ENCODE measurements at places on chromosomes 3 and 15.

- no peak for DNase-seq
These were observed 138.7 kb downstream of the FOXP1 start for GRCh38 chr3:71444861-71445259.

- no peak for DNase-seq
These were observed 131.2 kb downstream of the CTNNB1 start for GRCh38 chr3:41330465-41330864.

GRCh38 chr3:28972921-28973320, 307.9 kb upstream of the RBMS3 start:
- DNase-seq = no peak

GRCh38 chr3:196471551-196471950, 32.0 kb downstream of the RNF168 start:
- no peak for DNase-seq

GRCh38 chr3:4394048-4394447, 73.0 kb downstream of the SUMF1 start:
- DNase-seq = no peak

GRCh38 chr3:8282541-8283165, 219.0 kb upstream of the LMCD1 start:
- DNase-seq = no peak

DNA sequence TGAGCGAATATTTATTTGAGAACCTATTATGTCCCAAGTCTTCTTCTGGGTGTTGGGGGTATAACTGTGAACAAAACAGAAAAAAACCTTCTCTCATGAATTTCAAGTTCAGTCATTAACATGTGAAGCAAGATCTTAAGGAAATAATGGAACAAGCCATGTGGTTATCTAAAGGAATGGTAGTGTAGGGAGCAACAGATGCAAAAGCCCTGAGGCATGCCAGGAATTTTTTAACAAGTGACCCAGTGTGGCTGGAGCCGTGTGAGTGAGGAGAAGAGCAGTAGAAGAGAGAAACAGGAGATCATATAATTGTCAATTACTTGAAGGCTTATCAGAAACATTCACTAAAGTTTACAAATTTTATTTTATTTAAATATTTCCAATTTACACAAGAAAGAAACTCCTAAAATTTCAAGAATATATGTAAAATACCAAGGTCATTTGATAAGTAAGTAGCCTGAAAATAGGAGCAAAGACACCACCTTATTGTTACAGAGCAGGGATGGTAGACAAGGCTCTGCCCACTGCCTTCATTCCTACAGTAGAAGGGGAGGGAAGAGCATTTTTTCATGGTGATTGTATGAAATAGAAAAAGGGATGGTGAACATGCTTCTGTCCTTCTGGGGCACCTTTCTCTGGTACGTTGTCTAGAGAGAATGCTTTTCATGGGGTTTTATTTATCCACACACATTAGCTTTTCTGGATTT, 345.1 kb downstream of the PLOD2 start:
- DNase-seq = no peak

DNA sequence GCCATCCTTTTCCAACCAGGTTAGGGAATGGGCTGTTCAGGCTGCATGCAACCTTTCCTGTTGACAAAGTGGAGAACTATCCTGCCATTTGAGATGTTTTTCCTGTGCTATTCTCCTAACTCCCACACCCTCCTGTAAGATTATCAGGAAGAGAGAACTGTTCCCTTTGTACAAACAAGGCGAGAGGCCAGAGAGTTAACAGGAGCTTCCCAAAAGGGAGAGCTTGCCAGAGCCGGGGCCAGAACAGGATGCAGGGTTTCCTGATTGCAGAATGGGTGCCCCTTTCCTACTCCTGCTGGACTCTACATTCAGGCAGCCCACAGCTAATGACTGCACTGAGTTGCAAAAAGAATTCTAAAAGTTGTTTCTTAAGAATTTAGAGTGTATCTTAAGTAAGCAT, 17.1 kb downstream of the PML start:
- no peak for DNase-seq

- DNase-seq = no peak
These were observed 66.6 kb upstream of the TBC1D5 start for GRCh38 chr3:17808994-17809393.

- no peak for DNase-seq
These were observed 15.2 kb upstream of the MME start for GRCh38 chr3:155064920-155065319.

- no peak for DNase-seq
These were observed 697 bp upstream of the TRIM69 start for GRCh38 chr15:44735482-44736180.

GRCh38 chr15:84697236-84697990, 18.5 kb downstream of the SEC11A start:
- DNase-seq = no peak

- DNase-seq = no peak
These were observed 1.6 kb upstream of the CALML4 start for GRCh38 chr15:68206711-68207151.

DNA sequence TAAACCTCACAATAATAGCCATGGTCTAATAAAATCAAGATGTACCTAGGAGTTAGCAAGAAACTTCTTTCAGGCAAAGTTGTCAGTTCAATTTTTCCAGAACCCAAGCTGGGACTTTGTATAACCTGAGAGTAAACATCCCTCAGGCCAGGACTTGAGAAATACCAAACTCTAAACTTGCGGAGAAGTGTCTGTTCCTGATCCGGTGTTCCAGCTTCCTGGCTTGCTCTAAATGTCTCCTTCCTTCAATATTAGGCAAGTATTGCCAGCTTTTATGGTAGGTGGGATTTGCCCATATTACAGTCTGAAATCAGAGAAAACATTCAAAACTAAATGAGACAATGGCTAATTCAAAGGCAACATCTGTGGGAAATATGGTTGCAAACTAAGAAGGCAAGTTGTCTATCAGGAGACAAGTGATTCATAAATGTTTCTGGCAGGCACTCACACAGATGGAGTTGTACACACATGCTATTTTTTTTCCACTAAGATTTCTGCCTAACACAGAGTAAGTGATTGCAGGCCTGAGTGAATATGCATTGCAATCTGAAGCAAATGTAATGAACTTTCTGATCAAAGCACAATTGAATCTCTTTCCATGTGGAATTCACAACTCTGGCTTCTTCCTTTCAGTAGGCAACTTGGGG, 88.3 kb upstream of the COL8A1 start:
- no peak for DNase-seq

DNA sequence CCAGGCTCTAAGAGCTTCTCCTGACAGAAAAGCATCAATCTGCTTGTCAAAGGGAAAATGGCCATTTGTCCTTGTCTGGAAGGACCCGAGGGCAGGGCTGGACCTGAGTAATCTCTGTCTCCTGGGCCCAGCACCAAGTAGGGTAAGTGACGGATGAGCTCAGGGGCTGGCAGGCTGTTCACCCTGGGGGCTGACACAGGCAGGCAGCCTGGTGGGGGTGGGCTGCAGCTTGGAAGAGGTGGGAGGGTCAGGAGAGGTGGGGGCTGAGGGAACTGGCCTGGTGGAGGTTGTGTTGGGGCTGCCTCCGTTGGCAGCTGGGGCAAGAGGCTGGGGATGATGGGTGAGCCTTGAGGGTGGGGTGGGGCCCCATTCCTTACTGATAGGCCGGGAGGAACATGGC, 42.3 kb upstream of the ADPGK start:
- no peak for DNase-seq

GRCh38 chr3:66655044-66655443, 154.2 kb upstream of the LRIG1 start:
- no peak for DNase-seq

DNA sequence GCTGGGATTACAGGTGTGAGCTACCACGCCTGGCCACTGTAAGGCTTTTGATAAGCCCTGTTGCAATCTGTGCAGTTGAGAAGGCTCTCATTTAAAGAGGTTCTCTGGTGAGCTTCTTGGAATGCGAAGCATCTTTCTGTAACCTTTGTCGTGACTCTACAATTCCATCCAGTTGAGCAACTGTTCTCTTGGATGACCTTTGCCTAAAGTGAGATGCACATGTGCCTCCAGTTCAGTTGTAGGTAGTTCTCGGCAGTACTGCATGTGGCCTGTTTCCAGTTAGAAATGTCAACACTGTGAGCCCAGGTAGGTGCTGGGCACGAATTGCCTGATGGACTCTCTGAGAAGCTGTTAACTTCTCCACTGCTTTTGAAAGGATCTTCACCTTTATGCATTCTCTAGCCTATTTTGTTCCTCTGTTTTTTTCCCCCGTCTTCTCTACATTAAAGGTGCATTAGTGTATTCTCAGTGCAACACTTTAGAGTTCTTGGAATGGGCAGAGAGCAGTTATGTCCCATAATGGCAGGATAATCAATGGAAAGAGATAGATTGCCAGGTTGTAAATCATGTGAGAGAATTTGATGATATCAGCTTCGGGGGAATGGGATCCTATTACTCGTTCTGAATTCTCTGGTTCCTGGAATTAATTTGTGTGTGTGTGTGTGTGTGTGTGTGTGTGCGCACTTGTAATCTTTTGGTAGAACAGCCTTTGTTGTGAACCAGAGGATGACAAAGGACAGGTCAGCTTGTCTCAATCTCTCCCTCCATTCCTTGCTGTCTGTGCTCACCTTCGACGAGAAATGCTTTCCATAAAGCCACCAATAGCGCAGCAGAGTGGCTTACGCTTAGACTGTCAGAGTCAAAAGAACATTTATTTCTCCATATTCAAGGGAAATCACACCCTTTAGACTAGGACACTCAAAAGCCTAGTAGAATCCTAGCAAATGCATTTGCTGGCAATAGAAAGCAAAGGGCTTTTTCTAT, 51.1 kb downstream of the PTPRG start:
- DNase-seq = no peak

DNA sequence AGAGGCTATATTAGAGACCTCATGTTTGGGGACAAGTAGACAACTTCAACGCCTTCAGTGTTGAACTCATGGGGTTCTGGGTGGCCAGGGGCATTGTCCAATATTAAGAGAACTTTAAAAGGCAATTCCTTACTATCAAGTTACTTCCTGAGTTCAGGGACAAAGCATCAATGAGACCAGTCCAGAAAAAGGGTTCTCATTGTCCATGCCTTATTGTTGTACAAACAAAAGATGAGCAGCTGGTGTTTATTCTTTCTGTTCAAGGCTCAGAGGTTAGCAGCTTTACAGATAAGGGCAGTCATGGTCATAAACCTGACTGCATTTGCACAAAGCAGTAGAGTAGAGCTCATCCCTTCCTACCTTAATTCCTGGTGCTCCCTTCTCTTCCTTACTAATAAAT, 18.5 kb upstream of the PDHB start:
- no peak for DNase-seq

DNA sequence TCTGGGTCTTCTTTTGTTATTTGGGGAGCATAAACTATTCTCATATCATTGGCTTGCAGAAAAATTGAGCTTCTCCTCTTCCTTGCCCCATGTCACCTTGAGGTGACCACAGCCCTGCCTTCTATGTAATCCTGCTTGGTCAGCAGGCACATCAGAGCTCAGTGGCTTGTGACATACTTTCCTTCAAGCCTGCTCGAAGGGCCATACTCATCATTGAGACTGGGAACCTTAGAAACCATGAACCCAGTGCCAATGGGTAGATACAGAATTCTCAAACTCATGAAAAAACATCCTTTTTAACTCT, 3.7 kb upstream of the CCR2 start:
- no peak for DNase-seq

DNA sequence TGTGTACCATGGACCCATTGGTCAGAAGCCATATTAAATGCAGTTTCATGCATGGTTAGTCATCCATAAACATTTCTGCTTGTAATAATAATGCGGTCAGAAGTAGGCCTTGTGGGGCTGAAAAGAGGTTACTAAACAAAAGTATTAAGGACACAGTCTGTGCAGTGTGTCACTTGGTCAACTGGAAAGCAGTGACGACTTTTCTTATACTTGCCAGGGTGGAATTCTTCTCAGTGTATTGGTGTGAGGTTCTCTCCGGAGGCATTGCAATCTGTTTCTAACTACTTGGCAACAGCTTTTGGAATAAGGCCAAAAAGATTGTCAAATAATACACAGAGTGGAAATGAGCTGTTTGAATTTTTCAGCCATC, 46.8 kb downstream of the CHL1 start:
- DNase-seq = no peak

DNA sequence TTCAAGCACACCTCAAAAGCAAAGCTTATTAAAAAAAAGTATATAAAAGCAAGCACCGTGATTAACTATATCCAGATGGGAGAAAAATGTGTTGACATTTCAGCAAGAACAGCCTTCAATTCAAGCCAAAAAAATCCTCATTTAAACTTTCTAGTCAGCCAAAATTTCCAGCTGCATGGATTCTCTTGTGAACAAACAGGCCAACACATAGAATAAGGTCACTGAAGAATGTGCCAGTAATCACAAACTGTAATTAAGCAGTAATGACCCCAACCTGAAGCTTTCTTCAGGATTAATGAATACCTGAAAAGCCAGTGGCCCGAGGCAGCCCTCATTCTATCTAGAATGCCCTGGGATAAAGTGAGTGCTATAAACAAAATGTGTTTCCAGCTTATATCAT, 130.7 kb upstream of the KCNMB2 start:
- no peak for DNase-seq

DNA sequence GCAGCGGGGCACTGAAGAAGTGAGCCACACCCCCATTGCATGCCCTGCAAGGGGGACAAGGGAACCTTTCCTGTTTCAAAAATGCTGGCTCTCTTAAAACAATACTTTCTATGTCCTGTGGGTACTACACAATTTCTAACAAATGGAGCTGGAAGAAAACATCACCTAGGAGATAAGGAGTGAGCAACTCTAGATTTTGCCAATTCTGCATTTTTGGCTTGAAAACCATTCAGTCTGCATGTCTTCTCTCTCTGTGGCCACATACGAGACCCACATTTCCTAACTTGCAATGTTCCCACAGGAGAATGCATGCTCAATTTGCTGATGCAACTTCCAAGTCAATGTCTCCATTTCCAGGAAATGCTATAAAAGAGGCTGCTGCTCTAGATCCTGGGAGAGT, 662.0 kb downstream of the SQOR start:
- DNase-seq = no peak

DNA sequence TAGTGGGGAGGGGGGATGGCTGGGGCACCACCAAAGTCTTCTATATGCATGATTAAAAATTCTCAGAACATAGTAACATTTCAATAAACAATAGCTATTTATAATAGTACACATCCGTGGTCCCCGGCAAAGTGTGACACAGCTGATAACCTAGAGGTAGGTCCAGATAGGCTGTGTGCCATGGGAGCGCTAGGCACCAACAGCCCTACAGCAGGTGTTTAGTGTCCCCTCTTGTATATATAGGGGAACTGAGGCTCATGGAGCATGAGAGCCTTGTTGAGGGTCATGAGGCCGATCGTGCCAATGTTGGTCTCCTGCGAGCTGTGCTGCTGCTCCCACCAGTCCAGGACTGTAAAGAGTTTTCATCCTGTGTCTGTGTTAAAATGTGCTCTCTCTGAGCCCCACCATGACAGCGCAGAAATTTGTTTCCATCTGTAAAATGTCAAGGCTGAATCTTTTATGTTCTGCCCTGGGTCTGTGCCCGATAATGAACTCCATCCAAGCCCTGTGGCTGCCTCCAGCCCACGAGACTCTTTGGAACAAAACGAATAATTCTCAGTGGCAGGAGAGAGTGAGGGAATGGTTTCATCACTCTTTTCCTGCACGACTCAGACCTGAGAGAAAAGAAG, 14.5 kb downstream of the TMEM158 start:
- no peak for DNase-seq

All from activated T-cell treated with anti-CD3 and anti-CD28 coated beads for 1 hour (primary cell).